ENCODE measurements at places on chromosomes 12 and 14.

DNA sequence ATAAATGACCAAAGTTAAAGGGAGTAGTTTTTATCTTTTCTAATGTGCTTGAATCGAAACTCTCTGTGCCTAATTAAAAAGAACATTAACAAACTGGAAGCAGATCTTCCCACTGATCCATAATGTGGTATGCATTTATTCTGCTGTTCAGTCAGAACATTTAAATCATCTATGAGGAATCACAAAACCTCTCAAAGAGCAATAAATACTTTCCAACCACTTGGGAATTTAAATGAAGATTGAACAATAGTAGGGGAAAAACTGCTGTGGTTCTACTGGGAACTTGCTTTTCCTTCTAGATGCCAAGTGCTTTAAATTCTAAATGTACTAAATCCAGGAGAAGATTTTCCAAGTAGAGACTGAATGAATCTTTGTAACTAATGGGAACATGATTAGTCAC is 12.3 kb upstream of the CHPT1 start:
- no peak for DNase-seq

- no peak for DNase-seq
These were observed 98.1 kb upstream of the LHX5 start for GRCh38 chr12:113569806-113570205.

DNA sequence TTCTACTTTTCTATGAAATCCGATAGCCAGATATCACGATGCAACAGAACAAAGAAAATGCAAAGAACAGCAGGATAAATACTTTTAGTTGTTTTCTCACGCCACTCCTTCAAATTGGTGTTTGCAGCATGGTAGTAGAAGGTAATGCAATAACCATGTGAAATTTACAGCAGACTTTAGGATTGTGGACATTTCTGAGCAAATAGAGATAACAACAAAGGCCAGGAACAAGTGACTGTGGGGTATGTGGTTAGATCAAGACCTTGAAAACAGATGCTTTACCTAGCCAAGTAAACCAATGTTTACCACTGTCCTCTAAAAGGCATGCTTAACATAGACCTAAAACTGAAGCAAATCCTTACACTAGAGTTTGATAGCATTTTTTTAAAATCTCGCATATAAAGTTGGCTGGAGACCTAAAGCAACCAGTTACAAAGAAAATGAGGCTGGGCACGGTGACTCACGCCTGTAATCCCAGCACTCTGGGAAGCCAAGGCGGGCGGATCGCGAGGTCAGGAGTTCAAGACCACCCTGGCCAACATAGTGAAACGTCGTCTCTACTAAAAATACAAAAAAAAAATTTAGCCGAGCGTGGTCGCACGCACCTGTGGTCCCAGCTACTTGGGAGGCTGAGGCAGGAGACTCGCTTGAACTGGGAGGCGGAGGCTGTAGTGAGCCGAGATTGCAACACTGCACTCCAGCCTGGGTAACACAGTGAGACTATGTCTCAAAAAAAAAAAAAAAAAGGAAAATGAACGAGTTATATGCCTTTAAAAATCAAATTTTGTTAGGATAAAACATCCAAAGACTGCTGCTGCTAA is 123.2 kb upstream of the FOXN3 start:
- DNase-seq, result peak; percentile 47

- no peak for DNase-seq
These were observed 20.9 kb downstream of the SYNE3 start for GRCh38 chr14:95495538-95496025.

GRCh38 chr12:76707772-76708171 is 56.1 kb upstream of the ZDHHC17 start:
- DNase-seq, result no peak

GRCh38 chr12:77003914-77004313 is 61.5 kb downstream of the E2F7 start:
- DNase-seq, result no peak

DNA sequence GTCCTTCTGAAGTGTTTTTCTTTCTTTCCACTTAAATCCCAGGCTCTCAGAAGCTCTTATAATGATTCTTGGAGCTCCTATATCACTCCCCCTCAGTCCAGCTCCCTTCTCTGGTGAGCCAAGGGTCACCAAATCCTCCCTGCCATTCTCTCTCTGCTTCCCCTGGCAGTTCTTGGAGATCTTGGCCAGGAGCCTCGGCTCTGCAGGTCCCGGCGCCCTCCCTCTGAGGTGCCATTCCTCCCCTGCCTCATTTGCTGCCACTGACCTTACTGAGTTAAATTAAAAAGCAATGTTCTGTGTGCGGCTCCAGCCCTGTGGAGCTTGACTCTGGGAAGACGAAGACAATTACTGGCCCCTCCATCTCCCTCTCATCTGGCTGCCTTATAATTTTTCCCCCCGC is 7.0 kb downstream of the CISTR start:
- no peak for DNase-seq

DNA sequence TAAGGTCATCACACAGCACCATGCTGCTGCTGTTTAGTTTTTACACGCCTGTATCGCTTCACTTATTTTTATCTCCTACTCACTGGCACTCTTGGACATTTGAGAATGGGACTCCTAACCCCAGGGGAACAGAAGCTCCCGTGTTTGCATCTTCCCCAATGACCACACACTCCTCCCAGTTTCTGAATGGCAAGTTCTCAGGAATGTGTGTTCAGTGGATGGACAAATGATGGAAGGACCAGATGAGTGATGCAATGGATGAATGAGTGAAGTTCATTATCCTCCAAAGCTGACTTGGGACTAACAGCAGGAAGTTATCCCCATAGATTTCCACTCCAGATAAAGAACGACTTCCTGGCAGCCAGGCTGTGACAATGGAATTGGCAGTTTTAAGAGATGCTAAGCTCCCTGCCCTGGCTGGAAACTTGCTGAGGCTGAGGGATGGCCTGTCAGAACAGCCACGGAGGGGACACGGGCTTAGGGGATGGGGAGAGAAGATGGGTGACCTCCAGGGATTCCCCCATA is 231.5 kb downstream of the SLC15A4 start:
- DNase-seq, result no peak

- DNase-seq, result peak; percentile 29
These were observed 647 bp downstream of the LGMN start for GRCh38 chr14:92747701-92748258.

- DNase-seq, result peak; percentile 21
These were observed 505 bp upstream of the DENND5B start for GRCh38 chr12:31591380-31591901.

DNA sequence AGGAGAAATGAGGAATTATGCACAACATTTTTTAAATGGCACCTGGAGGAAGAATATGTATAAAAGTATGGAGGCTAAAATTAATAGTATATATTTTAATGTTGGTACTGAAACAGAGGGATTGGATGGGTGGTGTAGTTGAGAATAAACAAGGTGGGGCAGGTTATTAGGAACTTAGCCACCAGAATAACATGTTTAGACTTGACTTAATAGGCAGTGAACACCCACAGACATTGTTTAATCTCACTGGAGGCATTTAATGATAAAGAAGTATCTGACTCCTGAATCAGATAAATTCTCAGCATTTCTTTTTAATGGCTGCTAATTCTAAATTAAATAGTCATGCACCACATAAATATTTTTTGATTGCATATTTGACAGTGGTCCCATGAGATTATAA is 139.7 kb downstream of the CNTN1 start:
- DNase-seq, result no peak

- DNase-seq, result peak; percentile 42
These were observed 7.2 kb upstream of the P2RX4 start for GRCh38 chr12:121202407-121203355.

GRCh38 chr14:52110441-52111086 is 41.7 kb upstream of the NID2 start:
- DNase-seq, result peak; percentile 73

- DNase-seq, result no peak
These were observed 782.5 kb downstream of the TMTC2 start for GRCh38 chr12:83468988-83469908.

- DNase-seq, result no peak
These were observed 907.6 kb upstream of the FLRT2 start for GRCh38 chr14:84622357-84622756.

- DNase-seq, result peak; percentile 18
These were observed 9.2 kb upstream of the PLEKHD1 start for GRCh38 chr14:69475194-69475818.

DNA sequence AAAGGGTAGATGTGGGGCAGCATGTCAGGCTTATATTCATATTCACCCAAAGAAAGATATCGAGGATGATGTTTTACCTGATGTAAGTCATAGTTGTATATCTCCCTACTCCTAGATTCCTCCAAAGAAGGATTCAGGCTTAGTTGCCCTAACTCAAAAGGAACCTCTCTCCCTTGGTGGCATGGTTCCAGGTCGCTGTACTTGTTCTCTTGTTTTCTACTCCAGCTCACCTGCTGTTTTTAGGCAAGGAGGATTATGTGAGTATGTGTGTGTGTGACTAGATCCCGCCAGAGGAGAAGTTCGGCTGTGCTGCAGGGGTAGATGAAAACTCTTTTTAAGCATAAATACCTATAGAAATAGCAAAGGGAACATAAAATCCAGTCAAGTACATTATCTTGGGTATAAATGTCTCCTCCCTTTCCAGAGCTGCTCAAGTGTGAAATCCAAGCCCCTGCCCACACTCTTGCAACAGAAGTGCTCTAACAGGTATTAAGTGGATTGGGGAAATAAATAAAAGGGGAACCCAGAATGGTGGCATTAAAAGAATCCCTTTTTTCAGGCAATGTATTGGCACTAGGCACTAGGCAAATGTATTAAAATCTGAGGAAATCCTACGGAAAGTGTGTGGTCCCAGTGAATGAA is 375.7 kb downstream of the ZFP36L1 start:
- DNase-seq, result no peak

- DNase-seq, result peak; percentile 48
These were observed 106.3 kb downstream of the PTCSC3 start for GRCh38 chr14:36070031-36070719.

- DNase-seq, result peak; percentile 9
These were observed 196.3 kb downstream of the EPS8 start for GRCh38 chr12:15592934-15593333.

DNA sequence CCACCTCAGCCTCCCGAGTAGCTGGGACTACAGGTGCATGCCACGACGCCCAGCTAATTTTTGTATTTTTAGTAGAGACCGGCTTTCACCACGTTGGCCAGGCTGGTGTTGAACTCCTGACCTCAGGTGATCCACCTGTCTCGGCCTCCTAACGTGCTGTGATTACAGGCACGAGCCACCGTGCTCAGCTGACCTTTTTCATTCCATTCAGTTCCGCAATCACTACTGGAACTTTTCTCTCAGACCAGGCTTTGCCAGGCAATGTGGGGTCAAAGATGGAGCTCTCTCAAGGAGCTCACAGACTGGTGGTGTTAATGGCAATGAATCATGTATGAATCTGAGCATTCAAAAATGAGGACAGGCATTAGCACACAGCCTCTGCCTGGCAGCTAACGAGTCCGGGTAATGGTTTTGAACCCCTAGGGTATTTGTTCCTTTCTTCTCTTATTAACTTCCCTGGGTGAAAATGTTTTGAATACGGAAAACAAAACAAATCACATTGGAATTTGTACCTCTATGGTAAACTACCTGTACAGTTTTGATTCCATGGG is 9.4 kb upstream of the TCHP start:
- no peak for DNase-seq

DNA sequence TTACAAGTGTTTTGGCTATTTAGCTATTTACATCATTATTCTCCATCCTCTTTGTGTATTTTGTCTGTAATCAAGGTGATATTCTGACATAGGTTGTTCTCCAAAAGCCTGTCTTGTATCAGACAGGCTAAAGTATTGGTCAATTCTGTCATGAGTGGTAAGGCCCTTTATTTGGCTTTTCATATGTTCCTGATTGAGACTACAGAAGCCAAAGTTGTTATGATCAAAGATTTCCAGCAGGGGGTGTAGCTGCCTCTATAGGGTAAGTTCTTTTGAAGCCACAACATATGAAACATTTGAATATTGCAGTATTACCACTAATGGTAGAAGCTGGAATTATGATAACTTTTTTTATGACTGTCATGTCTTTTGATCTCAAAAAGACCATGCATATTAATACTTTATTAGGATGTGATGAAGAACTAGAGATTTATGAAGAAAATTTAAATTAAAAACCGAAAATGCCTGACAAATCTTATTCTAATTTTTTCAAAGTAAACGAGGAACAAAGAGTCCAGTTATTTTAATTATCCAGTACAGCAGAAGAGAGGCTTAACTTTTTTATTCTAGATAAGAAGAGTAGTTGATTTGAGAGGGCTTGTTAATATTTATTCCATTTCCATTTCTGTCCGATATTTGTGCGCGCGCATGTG is 3.4 kb upstream of the ARHGAP5 start:
- DNase-seq, result peak; percentile 82

GRCh38 chr12:68784015-68784414 is 24.0 kb upstream of the MDM2 start:
- DNase-seq, result no peak

DNA sequence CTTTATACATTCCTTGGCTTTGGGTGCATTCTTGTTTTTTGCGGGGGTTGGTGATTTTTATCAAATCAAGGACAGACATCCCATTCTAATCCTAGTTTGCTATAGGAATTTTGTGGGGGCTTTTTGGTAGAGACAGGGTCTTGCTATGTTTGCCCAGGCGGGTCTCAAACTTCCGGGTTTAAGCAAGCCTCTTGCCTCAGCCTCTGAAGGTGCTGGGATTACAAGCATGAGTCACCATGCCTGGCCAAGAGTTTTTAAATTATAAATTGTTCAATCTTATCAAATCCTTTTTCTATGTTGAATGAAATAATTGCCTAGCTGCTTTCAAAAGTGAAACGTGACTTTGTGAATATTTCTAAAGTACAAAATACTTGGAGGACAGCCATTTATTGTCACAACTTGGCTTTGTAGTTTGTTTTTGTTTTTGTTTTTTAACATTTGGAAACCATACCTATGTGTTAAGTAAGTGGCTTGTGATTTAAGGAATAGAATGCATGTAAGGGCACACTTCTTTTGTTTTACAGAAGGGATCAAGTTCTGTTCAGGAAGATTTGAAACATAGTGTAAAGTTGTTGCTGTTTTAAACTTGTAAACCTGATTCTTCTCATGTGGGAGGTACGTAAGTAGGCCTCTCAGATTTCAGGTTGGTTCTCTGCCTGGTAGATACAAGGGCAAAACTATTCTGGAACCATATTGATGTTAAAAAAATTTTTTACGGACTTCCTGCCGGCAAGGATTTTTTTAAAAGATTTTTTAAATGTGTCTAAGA is 13.4 kb downstream of the MARK3 start:
- peak; percentile 60 for DNase-seq

DNA sequence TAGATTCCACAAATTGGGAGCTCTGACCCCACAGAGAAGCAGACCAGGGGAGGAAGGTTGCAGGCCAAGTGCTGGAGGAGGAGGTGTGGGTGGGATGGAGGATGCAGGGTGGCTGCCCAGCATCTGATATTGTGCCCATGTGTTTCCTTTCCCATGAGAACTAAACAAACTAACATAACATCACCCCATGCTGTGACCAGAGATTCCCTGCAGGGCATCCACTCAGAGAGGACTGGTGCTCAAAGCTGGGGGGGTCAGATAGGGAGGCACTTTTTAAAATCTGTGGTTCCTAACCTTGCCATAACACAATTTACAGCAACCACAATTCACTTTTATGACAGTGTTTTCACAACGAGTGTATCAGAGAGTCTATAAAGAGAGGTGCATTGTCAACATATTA is 1277.6 kb downstream of the AACS start:
- no peak for DNase-seq

- no peak for DNase-seq
These were observed 10.0 kb upstream of the RHEBL1 start for GRCh38 chr12:49079793-49080192.

All from EL (cell line).